ENCODE measurements at places on chromosomes 5 and 9. TPM values are rescaled to one million over a fixed set of nuclear protein-coding genes. Genes with fewer than 3 reads are reported as not detected.

Gene IL13
- 36.6 TPM for total RNA-seq

Gene TBC1D2
- total RNA-seq, result 11.9 TPM

DNA sequence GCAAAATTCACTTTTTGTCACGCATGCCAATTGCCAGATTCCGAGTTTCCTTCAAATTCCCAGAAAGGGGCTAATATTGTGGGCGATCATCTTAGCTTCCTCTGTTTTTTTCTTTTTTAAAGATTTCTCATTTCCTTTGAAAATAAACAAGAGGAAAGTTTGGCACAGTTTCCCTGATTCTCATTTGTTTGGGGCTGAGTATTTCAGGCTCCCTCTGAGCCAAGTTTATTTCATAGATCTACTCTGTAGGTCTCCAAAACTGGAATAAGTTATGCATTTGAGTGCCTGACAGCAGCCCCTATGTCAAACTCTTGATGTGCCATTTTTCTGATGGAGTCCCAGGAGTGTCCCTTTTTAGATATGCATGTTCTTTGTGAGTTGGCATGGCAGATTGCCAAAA is 1297.2 kb upstream of the WWC1 start:
- H3K27ac ChIP-seq, result no peak overlapping the region
- H3K36me3 ChIP-seq, result no peaks in the 10 kb centered on the region
- no peak for DNase-seq

DNA sequence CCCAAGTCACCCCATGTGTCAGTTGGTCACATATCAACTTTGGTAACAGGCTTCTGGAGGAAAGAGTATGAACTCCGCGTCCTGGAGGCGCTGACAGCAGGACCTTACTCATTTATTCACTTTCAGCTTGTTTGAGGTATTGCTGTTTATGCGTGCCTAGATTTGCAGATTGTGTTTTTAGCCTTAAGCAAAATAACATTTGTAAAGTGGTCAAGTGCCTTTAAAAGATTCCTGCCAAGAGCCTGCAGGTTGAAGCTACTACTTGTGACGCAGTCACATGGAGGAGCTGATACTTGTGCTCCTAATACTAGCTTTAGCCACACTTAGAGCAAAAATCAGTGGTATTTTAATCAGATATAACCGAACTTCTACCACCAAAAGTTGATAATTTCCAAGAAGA is 351.3 kb downstream of the ADGRV1 start:
- no peak overlapping the region for H3K4me3 ChIP-seq
- H3K27me3 ChIP-seq, result peaks cover 4% of the 10 kb centered on the region
- no peaks in the 10 kb centered on the region for H3K4me1 ChIP-seq
- DNase-seq, result no peak
- no peak overlapping the region for H3K27ac ChIP-seq

- H3K27me3 ChIP-seq, result no peaks in the 10 kb centered on the region
- H3K4me1 ChIP-seq, result no peaks in the 10 kb centered on the region
- DNase-seq, result no peak
- no peak overlapping the region for H3K4me3 ChIP-seq
These were observed 65.5 kb upstream of the HSPB3 start for GRCh38 chr5:54390015-54390414.

GRCh38 chr9:87889882-87890252 is 7.2 kb downstream of the SPATA31E1 start:
- no peak overlapping the region for H3K4me3 ChIP-seq
- no peaks in the 10 kb centered on the region for H3K36me3 ChIP-seq
- no peak overlapping the region for H3K27ac ChIP-seq
- H3K4me1 ChIP-seq, result no peaks in the 10 kb centered on the region
- DNase-seq, result no peak
